ENCODE measurements at places on chromosomes 7 and 10.

DNA sequence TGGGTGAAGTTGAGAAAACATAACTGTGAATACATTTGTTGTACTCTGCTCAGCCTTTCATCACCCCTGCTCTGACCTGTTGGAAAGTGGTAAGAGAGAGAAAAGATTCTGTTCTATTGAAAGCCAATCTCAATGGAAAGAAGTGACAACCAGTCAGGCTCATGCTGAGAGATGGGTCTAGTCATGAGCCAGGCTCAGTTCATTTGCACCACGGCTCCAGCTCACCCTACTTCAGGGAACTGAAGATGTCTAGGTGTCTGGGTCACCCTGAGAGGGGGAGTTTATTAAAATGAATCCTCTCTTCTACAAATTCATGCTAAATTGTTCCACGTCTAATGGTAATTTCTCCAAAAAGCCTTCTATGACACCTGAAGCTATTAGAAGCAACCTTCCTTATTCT lies 12.1 kb upstream of the FAS start:
- no peak for DNase-seq

GRCh38 chr7:128458956-128459355 lies 3.3 kb downstream of the HILPDA start:
- DNase-seq = no peak

- no peak for DNase-seq
Measured at GRCh38 chr7:4185721-4186512, 496.2 kb upstream of the FOXK1 start.

GRCh38 chr7:130384841-130385599 lies 4.7 kb downstream of the CPA1 start:
- DNase-seq = no peak

GRCh38 chr10:119500821-119501220 lies 41.7 kb downstream of the RGS10 start:
- DNase-seq = no peak

DNA sequence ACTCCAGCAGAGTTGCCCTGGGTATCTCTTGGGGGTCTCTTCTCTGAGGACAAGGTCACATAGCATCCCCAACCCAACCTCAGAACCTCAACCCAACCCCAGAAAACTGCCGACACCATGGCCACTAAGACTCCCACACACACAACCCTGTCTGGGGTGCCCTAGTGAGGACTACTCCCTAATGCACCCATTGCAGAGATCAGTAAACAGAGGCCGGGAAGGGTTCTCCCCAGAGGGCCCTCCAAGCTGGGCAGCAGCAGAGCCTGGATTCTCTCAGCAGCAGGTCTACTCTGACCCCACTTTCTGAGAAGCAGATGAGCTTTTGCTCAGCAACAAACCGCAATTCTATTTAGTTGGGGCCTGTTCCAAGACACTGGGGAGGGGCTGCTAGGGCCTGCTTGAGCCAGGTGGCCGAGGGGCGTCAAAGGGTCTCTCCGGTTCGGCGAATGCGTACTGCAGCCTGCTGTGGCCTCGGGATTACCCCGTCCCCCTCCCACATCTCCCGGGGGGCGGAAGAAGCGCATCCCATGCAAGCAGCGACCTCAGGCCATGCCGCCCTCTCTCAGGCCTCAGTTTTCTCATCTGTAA lies 828 bp downstream of the OGDHL start:
- no peak for DNase-seq

- no peak for DNase-seq
Measured at GRCh38 chr10:131031346-131031745, 280.2 kb downstream of the TCERG1L start.

GRCh38 chr10:70466951-70467350 lies 11.6 kb upstream of the PALD1 start:
- no peak for DNase-seq

DNA sequence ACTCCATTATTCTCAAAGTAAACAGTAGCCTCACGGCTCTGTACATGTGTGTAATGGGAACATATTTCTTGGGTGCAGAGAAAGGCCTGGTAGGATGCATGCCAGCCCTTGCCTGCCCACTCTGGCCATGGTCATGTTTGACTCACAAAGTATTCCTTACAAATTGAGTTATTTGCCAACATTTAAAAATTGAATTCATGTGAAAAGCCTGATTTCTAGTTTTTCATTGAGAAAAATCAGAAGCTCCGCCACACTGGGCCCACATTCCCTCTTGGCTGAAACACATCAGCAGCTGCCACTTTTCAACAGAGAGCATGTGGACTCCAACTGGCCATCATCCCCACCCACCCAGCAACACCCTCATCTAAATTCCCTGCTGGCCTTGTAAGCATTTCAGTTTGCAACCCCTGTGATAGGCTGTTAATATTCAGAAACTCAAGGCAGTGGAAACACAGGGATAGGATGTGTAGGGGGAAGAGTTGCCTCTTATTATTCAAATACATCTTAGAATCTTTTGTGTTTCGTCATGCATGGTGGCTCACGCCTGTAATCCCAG lies 40.9 kb downstream of the CDH23 start:
- no peak for DNase-seq

- no peak for DNase-seq
Measured at GRCh38 chr7:96144260-96144526, 177.7 kb downstream of the SLC25A13 start.

- DNase-seq = peak; percentile 14
Measured at GRCh38 chr10:67017218-67017617, 91.4 kb downstream of the LRRTM3 start.

DNA sequence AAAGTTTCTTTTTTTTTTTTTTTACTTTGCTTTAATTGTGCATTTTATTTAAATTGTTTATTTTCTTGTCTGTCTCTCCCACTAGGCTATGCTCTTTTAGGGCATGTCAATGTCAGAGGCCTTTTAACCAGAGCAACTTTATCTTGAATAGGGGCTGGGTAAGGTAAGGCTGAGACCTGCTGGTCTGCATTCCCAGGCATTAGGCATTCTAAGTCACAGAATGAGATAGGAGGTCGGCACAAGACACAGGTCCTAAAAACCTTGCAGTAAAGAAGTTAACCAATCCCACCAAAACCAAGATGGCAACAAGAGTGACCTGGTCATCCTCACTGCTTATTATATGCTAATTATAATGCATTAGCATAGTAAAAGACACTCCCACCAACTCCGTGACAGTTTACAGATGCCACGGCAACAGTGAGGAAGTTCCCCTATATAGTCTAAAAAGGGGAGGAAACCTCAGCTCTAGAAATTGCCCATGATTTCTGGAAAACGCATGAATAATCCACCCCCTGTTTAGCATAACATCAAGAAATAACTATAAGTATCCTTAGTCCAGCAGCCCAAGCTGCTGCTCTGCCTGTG lies 47.0 kb upstream of the FRMD4A start:
- DNase-seq = no peak

GRCh38 chr7:111210996-111211395 lies 120.1 kb downstream of the LRRN3 start:
- peak; percentile 81 for DNase-seq

GRCh38 chr10:33193701-33194521 lies 140.6 kb downstream of the NRP1 start:
- DNase-seq = peak; percentile 80

DNA sequence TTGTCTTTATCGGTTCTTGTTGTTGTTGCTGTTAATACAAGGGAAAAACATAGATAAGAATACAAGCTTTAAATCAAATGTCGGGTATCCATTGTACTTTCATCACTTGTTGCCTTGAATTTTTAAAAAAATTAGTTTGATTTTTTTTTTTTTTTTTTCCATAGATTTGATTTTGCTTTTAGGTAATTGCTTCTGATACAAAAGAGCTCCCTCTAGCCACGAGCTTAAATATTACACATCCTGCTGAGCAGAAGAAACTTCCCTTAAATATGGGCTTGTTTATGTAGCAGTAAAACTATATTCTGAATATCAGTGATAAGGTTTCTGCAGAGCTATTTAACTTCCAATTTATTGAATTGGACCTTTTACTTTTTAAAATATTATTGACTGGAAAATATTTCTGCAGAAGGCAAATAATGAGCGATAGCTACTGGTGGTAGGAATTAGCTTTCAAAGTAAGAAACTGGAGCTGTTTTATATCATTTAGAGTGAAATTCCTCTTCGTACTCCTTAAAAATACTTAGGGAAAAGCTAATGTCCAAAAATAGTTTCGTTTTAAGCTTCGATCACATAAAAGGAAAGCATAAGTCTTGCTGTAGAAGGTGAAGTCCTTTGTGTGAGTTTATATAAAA lies 216.9 kb downstream of the POLR1F start:
- DNase-seq = peak; percentile 43

DNA sequence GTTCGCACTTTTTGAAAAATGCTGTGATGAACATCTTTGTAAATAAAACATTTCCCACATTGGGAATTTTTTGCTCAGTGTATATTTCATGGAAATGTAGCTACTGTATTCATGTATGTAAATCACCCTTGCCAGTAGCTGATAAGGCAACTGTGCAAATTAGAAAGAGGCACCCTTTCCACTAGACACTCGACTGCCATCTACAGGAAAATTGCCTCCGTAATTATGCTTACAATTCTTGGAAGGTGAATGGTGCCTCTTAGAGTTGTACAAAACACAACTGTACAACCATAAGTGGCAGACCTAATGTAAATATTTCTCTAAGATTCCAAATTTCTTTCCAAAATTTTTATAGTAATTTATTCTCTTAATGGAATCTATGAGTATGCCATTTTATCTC lies 491.7 kb downstream of the CCSER2 start:
- no peak for DNase-seq

- DNase-seq = no peak
Measured at GRCh38 chr7:77415476-77415822, 700 bp downstream of the GSAP start.

- peak; percentile 13 for DNase-seq
Measured at GRCh38 chr10:58014436-58014835, 253.3 kb downstream of the IPMK start.

DNA sequence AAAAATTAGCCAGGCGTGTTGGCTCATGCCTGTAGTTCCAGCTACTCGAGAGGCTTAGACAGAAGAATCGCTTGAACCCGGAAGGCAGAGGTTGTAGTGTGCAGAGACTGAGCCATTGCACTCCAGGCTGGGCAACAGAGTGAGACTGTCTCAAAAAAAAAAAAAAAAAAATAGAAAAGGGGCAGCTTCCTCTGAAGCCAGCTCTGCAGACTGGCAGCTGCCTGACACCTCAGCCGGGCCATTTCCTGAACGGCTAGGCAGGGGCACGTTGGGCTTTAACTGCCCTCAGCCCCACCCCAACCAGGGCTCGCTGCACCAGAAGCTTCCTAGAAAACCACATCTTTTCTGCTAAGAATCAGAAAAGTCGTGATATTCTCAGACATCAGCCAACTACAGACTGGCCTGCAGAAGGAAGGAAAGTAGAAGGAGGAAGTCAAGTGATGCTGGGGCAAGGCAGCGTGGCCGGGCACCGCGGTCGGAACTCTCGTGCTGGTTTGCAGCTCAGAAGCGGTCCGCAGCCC lies 38.0 kb downstream of the PRKAG2 start:
- DNase-seq = no peak

All from fibroblast of upper back skin (primary cell).